ENCODE measurements at places on chromosomes 2 and 18.

DNA sequence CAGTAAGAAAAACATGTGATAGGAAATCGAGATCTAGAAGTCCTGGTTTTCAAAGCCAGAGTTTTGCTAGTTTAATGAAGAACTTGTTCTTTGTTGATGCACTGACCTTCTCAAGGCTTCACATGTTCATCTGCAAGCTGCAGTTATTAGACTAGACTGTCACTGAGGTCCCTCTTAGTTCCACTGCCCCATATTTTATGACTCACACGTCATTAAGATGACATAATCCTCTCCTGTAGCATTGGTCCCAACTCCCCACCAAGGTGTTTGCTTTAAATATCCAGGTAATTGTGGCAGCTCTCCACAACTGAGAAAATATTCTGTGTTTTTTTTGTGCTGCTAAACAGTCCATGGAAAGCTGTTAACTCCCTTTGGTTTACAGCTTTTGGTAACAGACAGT, 149.7 kb downstream of the MREG start:
- no peak for DNase-seq

- DNase-seq, result no peak
These were observed 356.6 kb downstream of the RIT2 start for GRCh38 chr18:42758852-42759251.

DNA sequence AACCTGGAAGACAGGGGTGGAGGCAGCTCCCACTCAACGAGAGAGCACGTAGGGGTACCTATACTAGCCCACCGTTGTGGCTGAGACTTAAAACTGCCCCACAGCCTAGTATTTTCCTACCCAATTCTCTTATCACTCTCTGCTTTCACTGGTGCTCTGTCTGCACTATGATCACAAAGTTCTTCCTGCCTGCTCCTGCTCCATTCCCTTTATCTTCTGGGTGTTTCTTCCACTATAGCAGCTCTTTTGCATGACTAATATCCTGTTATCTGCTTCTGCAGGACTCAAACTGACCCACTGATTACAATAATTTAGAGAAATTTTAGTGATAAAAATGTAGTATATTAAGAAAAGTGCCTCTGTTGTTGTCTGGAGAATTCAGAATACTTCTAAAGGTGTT, 184.8 kb downstream of the LRP1B start:
- DNase-seq, result no peak

- no peak for DNase-seq
These were observed 1.0 kb upstream of the FAM110C start for GRCh38 chr2:47346-47725.

- no peak for DNase-seq
These were observed 118.5 kb downstream of the ATP9B start for GRCh38 chr18:79187532-79188277.

- no peak for DNase-seq
These were observed 15.0 kb downstream of the RAB27B start for GRCh38 chr18:54843314-54843713.

DNA sequence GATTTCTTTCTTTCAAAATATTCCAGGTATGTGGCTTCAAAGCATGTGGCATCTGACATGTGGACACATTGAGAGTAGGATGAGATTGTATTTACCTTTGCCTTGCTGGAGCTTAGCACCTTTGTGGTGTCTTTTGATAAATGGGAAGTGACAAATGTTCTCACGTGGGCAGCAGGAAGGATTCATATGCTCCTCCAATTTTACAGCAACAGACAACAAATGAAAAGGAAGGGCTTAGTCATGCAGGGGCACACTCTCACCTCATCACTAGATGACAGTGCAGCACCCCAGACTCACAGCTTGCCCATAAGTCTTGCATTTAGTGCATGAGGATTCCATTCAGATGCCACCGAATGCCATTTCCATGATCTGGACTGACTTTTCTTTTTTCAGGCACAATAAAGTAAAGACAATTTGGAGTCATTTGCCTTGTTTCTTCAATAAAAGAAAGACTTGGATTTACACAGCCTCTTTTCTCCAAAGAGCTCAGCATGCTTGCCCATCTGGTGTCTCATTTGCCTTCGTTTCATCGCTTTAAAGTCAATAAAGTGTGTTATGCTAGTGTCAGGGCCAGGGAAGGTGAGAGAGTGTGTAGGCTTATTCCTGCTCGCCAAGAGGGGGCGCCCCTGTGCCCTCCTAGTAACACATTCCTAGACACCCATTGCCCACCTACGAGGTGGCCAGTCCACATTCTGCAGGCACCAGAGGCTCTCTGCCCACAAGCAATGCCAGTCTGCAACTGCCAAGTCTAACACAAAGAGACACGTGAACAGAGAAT, 39.6 kb upstream of the DAPL1 start:
- no peak for DNase-seq

- DNase-seq, result peak; percentile 49
These were observed 15.1 kb downstream of the CYRIA start for GRCh38 chr2:16650287-16651249.

GRCh38 chr18:45168866-45169600, 446.2 kb upstream of the SLC14A2 start:
- DNase-seq, result no peak

DNA sequence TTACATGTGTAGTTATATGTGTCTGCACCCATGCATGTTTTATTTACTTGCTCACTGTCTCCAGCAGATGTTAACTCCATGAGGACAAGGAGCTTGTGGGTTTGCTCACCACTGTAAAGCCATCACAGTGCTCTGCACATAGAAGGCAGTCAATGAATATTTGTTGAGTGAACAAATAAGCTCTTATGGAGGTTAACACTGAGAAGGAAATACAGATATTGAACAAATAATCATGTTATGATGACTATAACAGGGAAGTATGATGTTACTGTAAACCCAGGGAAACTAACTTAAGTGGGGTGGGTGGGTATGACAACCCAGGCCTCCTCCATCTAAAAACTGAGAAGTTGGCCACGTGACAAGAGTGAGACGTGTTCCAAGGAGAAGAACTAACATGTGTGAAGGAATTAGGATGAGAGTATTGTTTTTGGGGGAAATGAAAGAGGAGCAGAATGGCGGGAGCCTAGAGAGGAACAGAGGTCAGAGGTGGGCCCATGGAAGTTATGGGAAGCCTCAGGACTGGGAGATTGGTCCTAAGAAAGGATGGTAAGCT, 6.0 kb upstream of the FAM117B start:
- no peak for DNase-seq

- DNase-seq, result peak; percentile 39
These were observed 283.4 kb downstream of the CLIP4 start for GRCh38 chr2:29398384-29399237.

DNA sequence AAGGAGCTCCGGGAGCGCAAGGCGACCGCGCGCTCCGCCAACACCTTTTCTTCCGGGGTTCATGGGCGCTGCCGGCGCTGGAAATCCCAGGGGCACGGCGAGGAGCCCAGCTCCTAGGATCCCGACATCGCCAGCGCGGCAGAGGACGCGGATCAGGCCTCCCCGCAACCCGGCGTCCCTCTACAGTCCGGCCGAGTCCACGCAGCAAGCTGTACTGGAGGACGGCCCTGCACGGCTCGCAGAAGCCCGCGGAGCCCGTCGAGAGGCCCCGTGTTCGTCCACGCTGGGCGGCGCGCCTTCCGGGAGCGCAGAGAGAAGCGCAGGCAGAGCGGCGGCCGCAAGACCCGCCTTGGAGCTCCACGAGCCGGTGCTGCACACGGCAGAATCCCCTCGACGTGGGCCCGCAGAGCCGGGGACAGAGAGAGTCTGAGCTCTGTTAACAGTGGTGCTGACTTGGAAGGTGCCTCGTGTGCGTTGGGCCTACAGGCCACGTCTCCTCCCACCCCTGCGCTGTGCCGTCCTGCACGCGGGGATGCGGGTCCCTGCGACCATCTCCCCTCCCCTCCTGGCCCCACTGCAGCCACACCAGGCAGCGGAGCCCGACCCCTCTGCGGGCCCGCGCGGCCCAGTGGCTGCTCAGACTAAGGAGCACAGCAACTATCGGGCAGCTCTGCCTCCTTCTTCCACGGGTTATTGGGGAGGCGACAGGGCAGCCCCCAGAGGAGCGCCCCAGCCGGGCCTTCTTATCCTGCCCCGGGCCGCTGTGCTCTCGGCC, 28.1 kb upstream of the PTPN2 start:
- no peak for DNase-seq

DNA sequence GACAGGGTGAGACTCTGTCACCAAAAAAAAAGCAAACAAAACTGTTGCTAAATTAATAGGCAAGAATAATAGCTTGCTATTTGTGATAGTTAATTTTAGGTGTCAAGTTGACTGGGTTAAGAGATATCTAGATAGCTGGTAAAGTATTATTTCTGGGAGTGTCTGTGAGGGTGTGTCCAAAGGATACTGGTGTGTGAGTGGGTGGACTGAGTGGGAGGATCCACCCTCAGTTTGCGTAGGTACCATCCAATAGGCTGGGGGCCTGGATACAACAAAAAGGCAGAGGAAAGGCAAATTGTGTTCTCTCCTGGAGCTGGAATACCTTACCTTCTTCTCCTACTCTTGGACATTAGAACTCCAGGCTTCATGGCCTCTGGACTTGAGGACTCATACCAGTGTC, 15.0 kb downstream of the DUSP11 start:
- no peak for DNase-seq

DNA sequence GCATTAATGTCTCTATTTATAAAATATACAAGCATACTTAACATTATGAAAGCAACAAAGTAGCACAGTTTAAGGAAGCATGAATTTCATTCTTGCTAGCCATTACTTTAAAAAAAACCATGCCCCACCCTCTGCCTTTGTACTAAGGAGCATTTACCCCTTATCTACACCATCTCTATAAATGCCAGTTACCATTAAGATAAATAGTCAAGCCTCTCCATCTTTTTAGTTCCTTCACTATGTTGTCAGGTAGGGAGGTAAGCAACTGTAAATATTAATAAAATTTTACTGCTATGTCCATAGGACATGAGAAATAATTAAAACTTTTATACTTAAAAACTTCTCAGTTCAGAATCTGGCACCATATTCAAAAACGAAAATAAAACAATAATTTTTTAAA, 42.1 kb downstream of the ROCK1 start:
- DNase-seq, result no peak

GRCh38 chr2:182941919-182942318, 75.5 kb upstream of the FRZB start:
- no peak for DNase-seq

DNA sequence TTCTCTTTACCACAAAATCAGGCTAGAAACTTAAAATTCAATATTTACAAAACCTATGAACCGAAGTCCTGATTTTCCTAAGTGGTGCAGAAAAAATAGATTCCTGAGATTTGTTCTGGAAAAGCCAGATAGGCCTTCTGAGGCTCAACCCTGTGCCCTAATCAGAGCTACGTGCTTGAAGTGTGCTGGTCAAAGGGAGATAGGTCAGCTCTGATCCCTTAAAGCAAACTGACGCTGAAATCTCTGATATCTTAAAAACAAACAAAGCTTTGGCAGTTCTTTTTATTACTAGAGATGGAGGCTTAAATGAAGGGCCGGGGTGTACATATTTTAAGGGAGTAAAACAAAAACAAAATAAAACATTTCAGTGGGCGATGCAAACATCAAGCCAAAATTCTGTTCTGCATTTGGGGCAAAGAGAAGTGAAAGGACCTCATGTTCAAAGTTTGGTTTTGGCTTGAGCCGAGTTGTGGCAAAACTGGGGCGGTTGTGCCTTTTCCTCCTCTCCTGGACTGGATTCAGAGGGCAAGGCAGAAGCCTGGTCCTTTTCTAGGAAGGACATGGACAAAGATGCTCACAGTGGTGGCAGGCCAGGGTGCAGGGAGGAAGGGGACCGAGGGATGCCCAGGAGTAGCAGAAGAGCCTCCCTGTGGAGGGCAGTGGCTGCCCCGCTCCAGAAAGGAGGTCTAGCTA, 295.0 kb downstream of the CDCA7 start:
- no peak for DNase-seq

DNA sequence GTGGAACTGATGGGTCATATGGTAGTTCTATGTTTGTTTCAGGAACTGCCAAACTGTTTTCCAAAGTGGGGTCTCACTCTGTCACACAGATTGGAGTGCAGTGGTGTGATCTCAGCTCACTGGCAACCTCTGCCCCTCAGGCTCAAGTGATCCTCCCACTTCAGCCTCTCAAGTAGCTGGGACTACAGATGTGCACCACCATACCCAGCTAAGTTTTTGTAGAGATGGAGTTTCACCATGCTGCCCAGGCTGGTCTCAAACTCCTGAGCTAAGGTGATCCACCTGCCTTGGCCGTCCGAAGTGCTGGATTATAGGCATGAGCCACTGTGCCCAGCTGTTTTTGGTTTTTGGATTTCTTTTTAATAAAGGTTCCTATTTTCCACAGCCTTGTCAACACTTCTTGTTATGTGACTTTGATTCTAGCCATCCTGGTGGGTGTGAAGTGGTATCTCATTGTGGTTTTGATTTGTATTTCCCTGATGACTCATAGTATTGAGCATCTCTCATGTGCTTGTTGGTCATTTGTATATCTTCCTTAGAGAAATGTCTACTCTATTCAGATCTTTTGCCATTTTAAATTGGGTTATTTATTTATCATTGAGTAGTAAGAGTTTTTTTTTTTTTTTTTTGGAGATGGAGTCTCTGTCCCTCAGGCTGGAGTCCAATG, 22.8 kb downstream of the NPC1 start:
- DNase-seq, result no peak

DNA sequence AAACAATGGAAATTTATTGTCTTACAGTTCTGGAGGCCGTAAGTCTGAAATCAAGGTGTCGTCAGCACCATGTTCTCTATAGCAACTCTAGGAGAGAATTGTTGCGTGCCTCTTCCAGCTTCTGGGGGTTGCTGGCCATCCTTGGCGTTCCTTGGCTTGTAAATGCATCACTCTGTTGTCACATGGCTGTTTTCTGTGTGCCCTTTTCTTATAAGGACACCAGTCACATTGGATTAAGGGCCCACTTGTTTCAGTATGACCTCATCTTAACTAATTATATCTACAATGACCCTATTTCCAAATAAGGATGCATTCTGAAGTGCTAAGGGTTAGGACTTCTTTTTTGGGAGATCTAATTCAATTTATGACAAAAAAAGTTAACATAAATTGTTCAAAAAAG, 1.4 kb upstream of the PLEK start:
- DNase-seq, result no peak

- DNase-seq, result no peak
These were observed 92.7 kb downstream of the PIK3C3 start for GRCh38 chr18:42047721-42048120.

- no peak for DNase-seq
These were observed 78.3 kb downstream of the TTC32 start for GRCh38 chr2:19823507-19823906.

- DNase-seq, result no peak
These were observed 24.1 kb downstream of the MAL start for GRCh38 chr2:95049683-95049955.

All from urothelium cell line (cell line).